Stimulated activated CD4-positive, alpha-beta T cell treated with anti-CD3 and anti-CD28 coated beads, TNF-alpha, amount 100 ng/mL, for 1 hour (primary cell): ENCODE measurements at places on chromosomes 1 and 21.

GRCh38 chr1:54681358-54681757, 34.3 kb upstream of the TTC4 start:
- no peak for DNase-seq

DNA sequence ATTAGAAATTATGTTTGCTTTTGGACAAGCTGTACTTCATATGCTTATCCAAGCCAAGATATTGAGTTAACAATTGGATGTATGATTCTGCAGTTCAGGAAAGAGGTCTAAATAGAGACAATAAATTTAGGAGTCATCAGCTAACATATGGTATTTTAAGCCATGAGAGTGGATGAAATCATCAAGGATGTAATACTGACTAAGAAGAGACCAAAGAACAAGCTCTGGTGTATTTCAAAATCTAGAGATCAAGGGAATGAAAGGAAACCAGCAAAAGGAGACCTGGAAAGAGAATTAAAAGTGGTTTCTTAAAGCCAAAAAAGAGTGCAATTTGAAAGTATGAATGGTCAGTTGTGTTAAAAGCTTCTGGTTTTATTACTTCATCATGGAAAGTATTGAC, 183.6 kb upstream of the BEND5 start:
- DNase-seq: no peak

DNA sequence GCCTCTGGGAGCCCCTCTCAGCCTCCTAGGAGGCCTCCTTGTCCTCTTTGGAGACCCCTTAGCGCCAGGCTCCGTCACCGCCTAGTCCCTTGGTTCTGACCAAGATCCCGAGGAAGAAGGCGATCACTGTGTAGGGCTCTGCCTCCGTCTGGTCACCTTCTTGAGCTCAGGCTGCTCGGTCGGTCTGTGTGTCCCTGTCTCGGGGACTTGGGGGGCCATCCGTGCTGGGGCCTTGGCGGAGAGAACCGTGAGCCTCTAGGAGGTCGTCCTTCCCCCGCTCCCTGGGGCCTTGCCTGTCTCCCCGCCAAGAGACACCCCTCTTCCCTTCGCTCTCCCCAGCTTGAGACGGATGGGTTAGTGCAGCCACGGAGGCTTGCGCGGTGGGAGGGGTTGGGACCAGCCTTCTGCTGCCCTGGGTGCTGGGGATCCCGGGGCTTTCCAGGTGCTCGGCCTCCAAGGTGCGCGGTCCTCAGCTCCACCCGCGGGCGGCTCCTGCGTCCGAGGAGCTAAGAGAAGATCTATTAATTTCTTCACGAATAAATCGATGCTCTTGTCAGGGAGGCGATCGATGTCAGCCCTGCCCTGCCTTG, 701 bp upstream of the INSRR start:
- DNase-seq: no peak

GRCh38 chr1:14724678-14725077, 126.2 kb downstream of the KAZN start:
- DNase-seq: no peak

DNA sequence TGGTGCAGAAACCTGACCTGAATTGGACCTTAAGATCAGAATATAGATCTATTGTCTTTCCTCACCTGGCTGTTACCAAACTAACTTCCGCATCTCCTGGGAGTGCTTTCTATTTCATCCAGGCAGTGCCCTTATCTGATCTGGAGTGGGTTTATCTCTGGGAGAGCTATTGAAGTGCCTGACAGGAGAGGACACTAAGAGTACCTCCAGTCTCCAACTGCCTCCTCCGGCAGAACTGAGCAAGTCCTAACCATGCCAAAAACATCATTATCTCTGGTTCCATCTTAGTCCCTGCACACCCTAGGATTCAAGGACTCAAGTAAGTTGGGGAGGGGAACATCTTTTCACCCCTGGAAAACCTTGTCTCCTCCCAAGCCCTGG, 12.4 kb upstream of the KCNJ15 start:
- DNase-seq: no peak

DNA sequence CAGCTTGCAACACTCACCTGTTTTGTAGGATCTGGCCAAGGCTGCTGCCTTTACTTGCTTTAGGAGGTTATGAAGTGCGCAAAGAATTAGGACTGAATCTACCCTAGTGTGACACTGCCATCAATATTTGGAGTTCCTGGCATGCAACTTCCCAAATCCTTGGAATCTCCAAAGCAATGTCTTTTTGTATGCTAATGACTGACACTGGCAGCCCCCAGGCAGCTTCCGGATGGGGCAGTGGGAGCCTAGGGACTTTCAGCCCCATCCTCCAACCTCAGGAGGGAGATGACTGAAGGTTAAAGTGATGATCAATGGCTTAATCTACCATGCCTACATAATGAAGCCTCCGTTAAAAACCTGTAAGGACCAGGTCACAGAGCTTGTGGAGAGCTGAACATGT, 5.5 kb downstream of the RCC2 start:
- no peak for DNase-seq

- DNase-seq: no peak
Measured at GRCh38 chr1:205495237-205495823, 9.1 kb upstream of the CDK18 start.

GRCh38 chr1:110783292-110783918, 89.5 kb upstream of the CD53 start:
- DNase-seq: no peak

DNA sequence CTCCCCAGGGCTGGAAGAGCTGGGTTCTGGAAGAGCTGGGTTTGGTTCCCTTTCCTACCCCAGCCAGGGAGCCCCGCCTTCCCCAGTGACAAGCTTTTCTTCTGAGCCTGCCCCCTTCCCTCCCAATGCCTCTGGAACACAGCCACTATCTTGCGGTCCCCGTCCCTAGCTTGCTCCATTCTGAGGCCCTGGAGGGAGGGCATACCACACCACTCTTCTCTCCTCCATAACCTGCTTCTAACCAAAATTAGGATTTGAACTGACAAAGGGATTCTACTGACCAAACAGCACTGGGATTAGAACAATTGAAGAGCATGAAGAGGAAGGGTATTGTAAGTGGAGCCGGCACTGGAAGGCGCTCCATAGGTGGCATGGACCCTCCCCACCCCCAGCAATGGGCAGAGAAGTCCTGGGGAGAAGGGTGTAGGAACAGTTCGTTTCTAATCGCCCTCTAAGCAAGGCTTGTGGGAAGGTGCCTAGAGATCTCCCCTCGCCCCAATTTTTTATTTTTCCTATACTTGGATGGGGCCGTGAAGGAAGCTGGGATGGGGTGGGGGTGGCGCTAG, 690 bp downstream of the C1orf216 start:
- DNase-seq: no peak

GRCh38 chr1:174966008-174966572, 33.7 kb upstream of the CACYBP start:
- no peak for DNase-seq

GRCh38 chr1:115332813-115333608, 5.0 kb downstream of the NGF start:
- DNase-seq: no peak

GRCh38 chr1:208462761-208463160, 218.6 kb upstream of the PLXNA2 start:
- no peak for DNase-seq

- no peak for DNase-seq
Measured at GRCh38 chr1:159009287-159009686, 420 bp upstream of the IFI16 start.

GRCh38 chr1:186409091-186409490, 33.5 kb downstream of the ODR4 start:
- no peak for DNase-seq

DNA sequence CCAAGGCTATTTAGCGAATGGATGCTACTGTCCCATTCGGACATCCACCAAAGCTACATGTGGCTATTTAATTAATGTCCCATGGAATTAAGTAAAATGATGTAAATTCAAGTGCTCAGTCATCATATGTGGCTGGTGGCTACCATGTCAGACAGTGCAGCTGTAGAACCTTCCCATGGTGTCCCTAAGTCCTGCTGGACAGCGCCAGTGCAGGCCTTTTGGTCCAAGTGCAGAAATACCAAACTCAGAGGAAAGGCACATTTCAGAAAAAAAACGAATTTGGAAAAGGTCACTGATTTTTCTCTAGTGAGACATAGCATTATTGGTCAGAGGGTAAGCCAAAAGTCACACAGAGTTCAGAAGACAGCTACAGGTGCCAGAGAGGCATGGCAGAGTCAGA, 17.6 kb downstream of the TMPRSS2 start:
- DNase-seq: no peak

GRCh38 chr1:65764052-65764451, 28.6 kb upstream of the PDE4B start:
- no peak for DNase-seq

- peak; percentile 93 for DNase-seq
Measured at GRCh38 chr1:2049718-2050431, at the start of gene PRKCZ. Gene PRKCZ (plus strand): TSS chr1:2050411. CDS start chr1:2050631, 220 bp downstream.

DNA sequence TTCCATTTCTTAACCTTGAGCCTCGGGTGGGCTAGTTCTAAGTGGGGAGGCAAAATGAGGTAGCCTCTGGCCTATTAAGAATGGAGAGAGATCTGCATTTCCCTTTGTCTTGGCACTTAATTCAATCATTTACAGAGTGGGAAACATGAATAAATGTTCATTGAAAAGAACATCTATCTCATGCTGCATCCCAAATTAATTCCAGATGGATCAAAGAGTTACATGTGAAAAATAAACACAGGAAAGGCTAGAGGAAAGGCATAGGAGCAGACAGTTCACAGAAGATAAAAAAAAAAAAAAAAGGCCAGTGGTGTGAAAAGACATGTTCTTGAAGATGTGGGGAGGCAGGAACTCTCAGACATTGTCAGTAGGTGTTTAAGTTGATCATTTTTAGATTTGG, 35.7 kb upstream of the EPS8L3 start:
- DNase-seq: no peak

DNA sequence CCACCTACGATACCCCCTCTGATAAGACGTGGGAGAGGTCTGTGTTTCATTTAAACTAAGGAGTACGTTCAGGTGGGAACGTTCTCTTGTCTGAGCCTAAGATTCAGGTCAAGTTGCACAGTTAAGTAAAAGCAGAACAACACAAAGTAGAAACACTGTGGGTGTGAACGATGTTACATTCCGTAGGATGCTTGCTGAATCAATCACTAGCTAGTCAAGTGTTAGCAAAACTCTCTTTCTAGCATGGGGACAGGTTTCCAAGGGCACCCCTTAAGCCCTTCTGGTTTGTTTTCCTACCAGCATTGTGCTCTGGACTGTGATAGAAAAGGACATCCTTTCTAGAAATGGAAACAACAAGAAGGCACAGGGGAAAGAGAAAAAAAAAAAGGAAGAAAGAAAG, 13.3 kb downstream of the C1orf162 start:
- no peak for DNase-seq

DNA sequence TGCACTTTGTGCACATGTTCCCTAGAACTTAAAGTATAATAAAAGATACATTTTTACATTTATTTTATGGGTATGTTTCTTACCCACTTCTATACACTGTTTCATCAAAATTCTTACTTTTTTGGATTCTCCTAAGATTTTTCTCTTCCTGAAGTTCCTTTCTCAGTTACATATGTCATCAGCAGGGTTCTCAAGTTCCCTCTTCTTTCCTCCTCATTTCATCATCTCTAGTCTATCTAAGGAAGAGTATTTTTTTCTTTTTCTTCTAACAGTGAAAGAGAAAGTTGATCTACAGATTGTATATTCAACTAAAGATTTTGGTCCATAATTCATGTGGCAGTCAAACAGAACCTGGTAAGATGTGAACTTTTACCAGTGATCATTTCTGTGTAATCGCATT, 41.2 kb upstream of the CYYR1 start:
- DNase-seq: no peak

- no peak for DNase-seq
Measured at GRCh38 chr21:42025376-42026081, 15.4 kb upstream of the ZBTB21 start.

DNA sequence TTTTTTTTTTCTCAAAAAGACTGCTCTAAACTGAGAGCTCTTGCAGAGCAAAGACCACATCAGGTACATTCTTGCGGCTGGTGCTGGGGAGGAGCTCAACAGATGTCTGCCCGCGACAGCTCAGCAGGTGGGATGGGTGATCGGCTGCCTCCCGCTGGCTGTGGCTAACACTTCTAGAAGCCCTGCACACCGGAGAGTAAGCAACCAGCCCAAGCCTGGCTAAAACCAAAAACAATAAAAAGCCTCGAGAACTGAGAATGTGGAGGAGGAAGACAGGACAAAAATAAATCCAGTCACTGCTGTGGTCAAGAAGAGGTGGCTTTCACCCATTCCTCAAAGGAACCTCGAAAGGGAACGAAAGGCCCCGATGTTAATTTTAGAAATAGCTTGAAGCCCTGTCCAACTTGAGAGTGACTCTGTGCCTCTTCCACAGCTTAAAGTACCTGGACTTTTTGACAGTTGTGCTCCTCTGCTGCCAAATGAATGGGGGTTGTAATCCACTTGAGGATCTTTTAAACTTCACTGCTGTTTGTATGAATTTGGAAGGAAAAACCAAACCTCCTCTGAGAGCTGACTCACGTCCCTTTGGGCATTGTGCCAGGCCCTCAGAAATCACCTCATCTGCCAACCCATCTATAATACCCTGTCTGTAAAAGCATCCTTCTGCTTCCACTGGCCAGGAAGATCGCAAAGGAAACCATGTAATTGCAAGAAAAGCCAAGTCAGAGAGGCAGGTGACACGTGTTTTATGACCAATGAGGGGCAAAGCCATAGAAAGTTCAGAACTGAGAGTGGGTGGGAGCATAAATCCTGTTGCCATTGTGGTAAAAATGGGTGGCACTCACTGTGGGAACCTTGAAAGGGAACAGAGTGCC, 78.6 kb downstream of the KCNN3 start:
- peak; percentile 41 for DNase-seq

- no peak for DNase-seq
Measured at GRCh38 chr1:194268839-194269238, 1082.4 kb upstream of the B3GALT2 start.

GRCh38 chr1:153058826-153059784, 1.8 kb upstream of the SPRR2A start:
- DNase-seq: no peak

DNA sequence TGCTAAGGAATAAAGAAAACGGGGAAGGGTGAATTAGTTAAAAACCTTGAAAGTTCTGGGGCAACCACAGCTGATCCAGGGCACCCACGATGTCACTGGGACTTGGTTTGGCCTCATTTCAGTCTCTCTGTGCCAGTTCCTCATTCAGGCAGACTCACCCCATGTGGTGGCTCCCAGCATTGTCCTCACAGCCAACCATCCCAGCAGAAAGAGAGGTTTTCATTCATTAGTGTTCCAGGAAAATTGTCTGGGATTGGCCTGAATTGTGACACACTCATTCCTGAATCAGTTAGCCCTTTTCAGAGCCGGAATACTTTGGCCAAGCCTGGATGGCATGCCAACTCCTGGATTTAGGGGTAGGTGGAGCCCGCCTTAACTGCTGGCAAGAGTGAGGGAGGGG, 367.7 kb downstream of the PRDM2 start:
- DNase-seq: no peak

GRCh38 chr1:231814021-231814420, 187.4 kb downstream of the DISC1 start:
- no peak for DNase-seq

GRCh38 chr1:210731597-210731996, 402.4 kb downstream of the KCNH1 start:
- no peak for DNase-seq

- DNase-seq: no peak
Measured at GRCh38 chr1:230940848-230941247, 37.8 kb downstream of the TTC13 start.
